Transverse colon (tissue), 4 donors: ENCODE measurements at places on chromosomes 3 and 15. TPM values are rescaled to one million over a fixed set of nuclear protein-coding genes. Genes with fewer than 3 reads are reported as not detected.

MPI gene
- 63.1 TPM for total RNA-seq

CASR gene
- total RNA-seq = not detected

DALRD3 gene
- 49.8 TPM for total RNA-seq

FOXB1 gene
- total RNA-seq = not detected

SLC28A1 gene
- total RNA-seq = not detected

COL7A1 gene
- total RNA-seq = 8.1 TPM

HIGD2B gene
- total RNA-seq = not detected

CAMK2N2 gene
- not detected for total RNA-seq

VILL gene
- 158 TPM for total RNA-seq

TMEM212 gene
- total RNA-seq = not detected

TRIM42 gene
- not detected for total RNA-seq

COL8A1 gene
- total RNA-seq = 10.5 TPM

GRAMD1C gene
- 16.2 TPM for total RNA-seq

SNAP23 gene
- total RNA-seq = 50.1 TPM

SLC27A2 gene
- total RNA-seq = 8.2 TPM

GPR15 gene
- total RNA-seq = 11.7 TPM

CSPG4 gene
- total RNA-seq = 60.9 TPM

ARMC8 gene
- 63.8 TPM for total RNA-seq

ALG1L2 gene
- total RNA-seq = not detected

MYLK gene
- 400 TPM for total RNA-seq

FANCD2OS gene
- not detected for total RNA-seq

WNT5A gene
- 5.9 TPM for total RNA-seq

ILDR1 gene
- 27.7 TPM for total RNA-seq

LRRC2 gene
- total RNA-seq = 1.00 TPM

C3orf49 gene
- not detected for total RNA-seq

CD200R1 gene
- 1.1 TPM for total RNA-seq

NDN gene
- 21.4 TPM for total RNA-seq

ZDHHC19 gene
- total RNA-seq = not detected

AADACL2 gene
- not detected for total RNA-seq

PTPRG gene
- 36.9 TPM for total RNA-seq
